ENCODE measurements at places on chromosomes 7 and 10.

GRCh38 chr10:35092851-35093250 lies 2.7 kb upstream of the CUL2 start:
- no peak for DNase-seq

- DNase-seq = no peak
Observed at GRCh38 chr10:78664929-78665553, 403.7 kb upstream of the ZMIZ1 start.

GRCh38 chr7:28180364-28181147 lies at the start of gene JAZF1:
TSS of gene JAZF1 (minus strand) at chr7:28180795.
- peak; percentile 50 for DNase-seq

DNA sequence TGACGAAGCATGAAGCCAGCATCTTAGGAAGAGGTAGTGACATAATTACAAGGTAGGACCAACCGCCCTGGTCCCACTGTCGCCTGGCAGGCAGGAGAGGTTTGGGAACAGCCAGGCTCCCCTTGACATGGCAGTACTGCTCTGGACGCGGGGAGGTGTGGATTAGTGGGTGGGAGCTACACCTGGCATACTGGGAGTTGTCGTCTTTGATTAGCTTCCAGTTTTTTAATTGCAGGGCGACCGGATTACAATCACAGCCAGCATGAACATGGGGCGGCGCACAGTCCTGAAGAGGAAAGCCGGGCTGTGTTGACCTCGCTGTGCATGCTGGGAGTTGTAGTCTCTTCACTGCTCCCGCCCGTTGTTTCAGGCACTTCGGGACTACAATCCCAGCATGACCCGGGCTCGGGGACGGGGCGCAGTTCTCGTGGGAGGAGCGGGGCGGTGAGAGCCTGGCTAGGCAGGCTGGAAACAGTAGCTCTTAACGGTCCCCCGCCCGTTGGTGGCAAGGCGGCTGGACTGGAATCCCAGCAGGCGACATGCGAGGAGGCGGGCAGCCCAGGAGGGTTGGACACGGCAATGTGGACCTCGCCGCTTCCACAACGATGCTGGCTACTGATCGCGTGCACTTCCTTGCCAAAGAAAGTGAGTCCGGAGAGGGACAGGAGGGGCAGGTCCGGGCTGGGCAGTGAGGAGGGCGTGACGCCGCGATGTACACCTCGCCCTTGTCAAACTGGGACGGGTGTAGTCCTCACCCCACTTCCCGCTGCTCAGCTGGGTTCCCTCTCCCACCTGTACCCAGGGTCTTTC lies 98.0 kb upstream of the ZNF722 start:
- DNase-seq = no peak

GRCh38 chr7:112481121-112481736 lies 438 bp downstream of the LSMEM1 start:
- no peak for DNase-seq

- no peak for DNase-seq
Observed at GRCh38 chr10:101018118-101018599, 12.8 kb downstream of the PDZD7 start.

- DNase-seq = peak; percentile 90
Observed at GRCh38 chr10:73848821-73849489, 25.4 kb downstream of the CAMK2G start.

DNA sequence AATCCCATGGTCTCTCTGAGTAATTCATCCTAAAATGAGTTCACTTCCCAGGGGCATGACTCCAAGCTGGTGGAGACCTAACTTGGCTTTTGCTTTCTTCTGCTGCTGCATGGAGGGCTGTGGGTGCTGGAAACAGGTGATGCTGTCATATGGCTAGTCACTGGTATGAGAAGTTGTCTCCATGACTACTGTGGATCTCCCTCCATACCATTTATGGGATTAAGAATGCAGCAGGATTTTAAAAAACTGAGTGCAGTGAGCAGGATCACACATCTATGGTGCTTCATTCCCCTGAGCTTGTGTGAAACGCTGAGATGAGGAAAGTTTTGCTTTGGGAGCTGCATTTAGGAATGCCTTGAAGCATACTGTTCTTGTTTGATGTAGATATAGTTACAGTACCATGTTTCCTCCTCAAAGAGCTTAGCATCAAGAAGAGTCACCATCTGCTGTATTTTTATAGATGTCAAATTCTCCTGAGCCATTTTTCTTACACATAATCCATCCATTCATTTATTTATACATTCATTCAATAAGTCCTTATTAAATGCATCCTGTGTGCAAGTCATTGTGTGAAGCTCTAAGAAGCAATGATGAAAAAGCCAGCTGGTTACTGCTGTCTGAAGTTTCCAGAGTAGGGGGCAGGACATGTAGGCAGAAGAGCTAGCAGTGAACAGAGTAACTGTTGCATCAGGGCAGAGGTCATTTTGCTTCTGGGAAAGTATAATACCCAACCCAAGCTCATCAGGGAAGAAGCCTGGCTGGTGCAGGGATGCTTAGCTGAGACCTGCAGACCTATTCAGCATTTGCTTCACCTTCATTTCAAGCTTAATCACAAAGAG lies 534.8 kb downstream of the AUTS2 start:
- DNase-seq = no peak

GRCh38 chr7:139709485-139709884 lies 68.3 kb downstream of the HIPK2 start:
- no peak for DNase-seq

Data from RWPE1 (cell line).